ENCODE measurements at places on chromosomes 3 and 15.

DNA sequence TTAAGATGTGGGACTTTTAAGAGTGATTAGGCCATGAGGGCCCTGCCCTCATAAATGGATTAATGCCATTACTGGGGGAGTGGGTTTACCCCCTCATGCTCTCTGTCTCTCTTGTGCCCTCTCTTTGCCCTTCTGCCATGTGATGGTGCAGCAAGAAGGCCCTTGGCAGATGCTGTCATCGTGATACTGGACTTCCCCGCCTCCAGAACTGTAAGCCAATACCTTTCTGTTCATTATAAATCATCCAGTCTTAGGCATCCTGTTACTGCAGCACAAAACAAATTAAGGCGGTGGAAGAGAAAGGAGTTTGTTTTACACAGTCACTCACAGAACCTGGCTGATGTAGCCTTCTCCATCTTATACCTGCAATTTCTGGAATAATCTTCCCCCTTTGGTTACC, 360.3 kb upstream of the TBL1XR1 start:
- no peak for DNase-seq

DNA sequence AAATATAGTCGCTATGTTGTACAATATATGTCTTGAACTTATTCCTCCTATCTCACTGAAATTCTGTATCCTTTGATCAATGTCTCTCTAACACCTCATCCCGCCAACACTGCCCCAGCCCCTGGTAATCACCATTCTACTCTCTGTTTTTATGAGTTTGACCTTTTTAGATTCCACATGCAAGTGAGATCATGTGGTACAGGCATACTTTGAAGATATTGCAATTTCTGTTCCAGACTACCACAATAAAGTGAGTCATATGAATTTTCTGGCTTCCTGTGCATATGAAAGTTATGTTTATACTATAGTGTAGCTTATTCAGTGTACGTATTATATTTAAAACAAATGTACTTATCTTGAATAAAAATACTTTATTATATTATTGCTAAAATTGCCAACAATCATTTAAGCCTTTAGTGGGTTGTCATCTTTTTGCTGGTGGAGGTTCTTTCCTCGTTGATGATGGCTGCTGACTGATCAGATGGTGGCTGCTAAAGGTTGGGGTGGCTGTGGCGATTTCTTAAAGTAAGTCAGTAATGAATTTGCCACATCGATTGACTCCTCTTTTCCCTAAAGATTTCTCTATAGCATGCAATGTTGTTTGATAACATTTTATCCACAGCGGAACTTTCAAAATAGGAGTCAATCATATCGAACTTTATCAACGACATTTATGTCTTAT, 257.2 kb downstream of the NFKBIZ start:
- DNase-seq: no peak

GRCh38 chr15:80031841-80032240, 27.6 kb upstream of the ZFAND6 start:
- no peak for DNase-seq

- DNase-seq: no peak
Observed at GRCh38 chr15:89323825-89324224, 10.8 kb downstream of the POLG start.

DNA sequence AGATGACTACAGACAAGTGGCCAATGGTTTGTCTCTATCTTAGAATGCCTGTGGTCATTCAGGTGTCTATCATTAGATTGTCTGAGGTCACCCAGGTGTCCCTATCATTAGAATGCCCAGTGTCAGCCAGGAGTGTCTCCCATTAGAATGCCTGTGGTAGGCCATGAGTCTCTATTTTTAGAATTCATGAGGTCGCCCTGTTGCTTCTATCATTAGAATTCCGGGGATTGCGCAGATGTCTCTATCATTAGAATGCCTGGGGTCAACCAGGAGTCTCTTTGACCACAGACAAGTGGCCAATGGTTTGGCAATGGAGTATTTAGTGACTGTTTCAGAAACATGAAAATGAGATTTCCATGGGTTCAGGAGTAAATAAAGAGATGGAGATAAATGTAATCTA, 7.6 kb downstream of the RTP2 start:
- DNase-seq: no peak

- no peak for DNase-seq
Observed at GRCh38 chr3:9340472-9340902, 22.4 kb upstream of the THUMPD3 start.

DNA sequence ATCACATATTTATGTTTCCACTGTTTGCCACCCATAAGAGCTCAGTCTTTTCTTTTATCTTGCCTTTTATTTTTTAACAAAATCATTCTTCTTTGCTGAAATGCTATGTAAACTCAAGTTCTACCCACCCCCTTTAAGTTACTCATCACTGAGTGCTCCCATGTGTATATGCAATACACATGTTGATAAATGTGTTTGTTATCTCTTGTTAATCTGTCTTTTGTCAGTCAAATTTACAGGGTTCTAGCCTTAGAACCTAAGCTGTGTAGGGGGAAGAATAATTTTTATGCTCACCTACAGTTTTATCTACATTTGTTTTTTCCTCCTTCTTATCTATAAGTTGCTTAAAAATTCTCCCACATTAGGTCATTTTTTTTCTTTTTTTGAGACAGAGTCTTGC, 1195.9 kb downstream of the ROBO2 start:
- DNase-seq: no peak

GRCh38 chr3:162165346-162165745, 668.7 kb downstream of the OTOL1 start:
- no peak for DNase-seq

- DNase-seq: no peak
Observed at GRCh38 chr3:64392001-64392400, 166.7 kb upstream of the PRICKLE2 start.

GRCh38 chr3:67296039-67296892, 298.2 kb downstream of the KBTBD8 start:
- no peak for DNase-seq

GRCh38 chr15:77034695-77035489, 36.0 kb downstream of the TSPAN3 start:
- no peak for DNase-seq

DNA sequence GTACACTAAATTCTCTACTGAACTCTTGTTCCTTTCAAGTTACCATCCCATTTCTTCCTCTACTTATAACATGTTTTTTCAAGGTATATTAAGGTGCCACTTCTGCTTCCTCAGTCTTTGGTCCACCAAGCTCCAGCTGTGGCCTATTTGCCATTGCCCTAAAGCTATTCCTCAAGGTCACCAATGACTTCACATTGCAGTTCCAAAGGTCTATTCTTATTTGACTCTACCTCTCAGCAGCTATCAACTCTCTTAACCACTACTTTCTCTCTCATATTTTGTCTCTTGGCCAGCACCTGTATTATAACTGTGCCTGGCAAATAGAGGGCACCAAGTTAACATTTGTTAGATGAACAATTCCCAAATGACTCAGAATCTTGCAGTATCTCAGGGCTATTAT, 354.7 kb downstream of the PLCL2 start:
- DNase-seq: no peak

- no peak for DNase-seq
Observed at GRCh38 chr3:172270557-172271166, 177.6 kb downstream of the GHSR start.

GRCh38 chr3:155064920-155065319, 15.2 kb upstream of the MME start:
- DNase-seq: no peak

GRCh38 chr3:139113231-139113992, 68.7 kb upstream of the PRR23C start:
- DNase-seq: no peak

DNA sequence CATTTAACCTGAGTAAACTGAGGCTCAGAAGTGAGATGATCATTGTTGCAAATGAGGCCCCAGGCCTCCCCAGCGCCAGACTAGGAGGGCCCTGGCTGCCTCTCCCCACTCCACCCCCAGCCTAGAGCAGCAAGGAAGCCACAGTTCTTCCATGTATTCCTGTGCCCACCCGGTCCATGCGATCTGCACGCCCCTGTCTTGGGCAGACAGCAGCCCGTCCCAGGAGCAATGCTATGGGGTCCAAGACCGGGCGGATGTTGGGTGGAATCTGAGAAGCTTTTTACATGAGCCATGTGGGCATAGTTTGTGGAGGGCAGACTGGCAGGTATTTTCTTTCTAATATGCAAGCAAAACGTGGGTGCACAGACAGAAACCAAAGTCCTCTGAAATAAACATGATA, 15.1 kb downstream of the SH2D7 start:
- DNase-seq: no peak

- DNase-seq: no peak
Observed at GRCh38 chr3:13217253-13217652, 144.0 kb upstream of the IQSEC1 start.

- DNase-seq: peak; percentile 97
Observed at GRCh38 chr3:58305882-58306711, at the start of the genes HTD2 and RPP14. Gene HTD2, plus strand, starts transcription at chr3:58306520. Its CDS starts 11,094 bp downstream, at chr3:58317614. Gene RPP14, plus strand, starts transcription at chr3:58306245. Its CDS starts 4,085 bp downstream, at chr3:58310330.

DNA sequence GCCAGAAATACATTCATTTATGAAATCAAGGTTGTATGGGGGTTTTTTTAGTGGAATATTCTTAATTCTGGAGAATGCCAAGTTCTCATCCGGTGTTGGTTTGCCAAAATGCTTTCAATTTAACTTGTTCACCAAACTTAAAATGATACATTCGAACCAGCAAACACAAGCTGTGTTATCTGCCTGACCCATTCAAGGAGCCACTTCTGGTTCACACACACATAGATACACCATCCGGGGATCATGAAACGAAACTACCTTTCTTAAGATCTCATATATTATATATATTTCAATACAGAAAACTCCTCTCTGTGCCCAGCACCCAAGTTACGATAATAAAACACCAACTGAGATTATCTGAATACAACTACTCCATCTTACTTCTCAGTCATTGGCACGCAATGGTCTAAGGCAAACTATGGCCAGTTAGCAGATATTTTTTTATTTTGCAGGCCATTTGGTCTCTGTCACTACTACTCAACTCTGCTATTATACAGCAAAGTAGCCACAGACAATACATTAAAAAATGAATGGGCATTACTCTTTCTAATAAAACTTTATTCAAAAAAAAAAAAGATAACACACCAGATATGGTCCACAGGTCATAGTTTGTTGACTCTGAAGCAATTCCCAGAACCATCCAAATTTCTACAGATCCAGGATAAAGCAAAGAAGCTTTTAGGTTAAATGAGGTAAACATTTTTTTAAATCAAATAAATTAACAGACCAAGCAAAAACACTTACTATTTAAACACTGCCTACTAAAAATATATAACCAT, 89.6 kb downstream of the TBL1XR1 start:
- no peak for DNase-seq

GRCh38 chr3:37255990-37256308, 81.6 kb upstream of the LRRFIP2 start:
- no peak for DNase-seq

GRCh38 chr3:184552863-184553262, 8.7 kb upstream of the EPHB3 start:
- DNase-seq: no peak

GRCh38 chr3:177700117-177700516, 502.8 kb upstream of the TBL1XR1 start:
- no peak for DNase-seq

DNA sequence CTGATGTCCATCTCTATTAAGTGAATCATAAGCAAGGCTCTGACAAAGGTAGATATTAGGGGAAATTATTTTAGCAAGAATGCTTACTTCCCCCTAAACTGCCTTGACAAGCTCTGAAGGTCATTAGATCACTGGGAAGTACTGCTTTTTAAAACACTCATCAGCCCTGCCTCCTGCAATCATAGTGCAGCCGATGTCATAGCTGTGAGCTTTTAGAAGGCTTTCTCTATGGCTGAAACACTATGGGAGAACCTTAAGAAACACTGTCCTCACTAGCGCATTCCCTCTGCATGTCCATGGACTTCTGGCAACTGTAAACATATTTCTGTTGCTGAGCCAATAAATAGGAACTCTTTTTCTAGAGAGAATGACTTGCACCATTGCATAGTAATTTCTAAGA, 38.7 kb upstream of the PTPRG start:
- no peak for DNase-seq

DNA sequence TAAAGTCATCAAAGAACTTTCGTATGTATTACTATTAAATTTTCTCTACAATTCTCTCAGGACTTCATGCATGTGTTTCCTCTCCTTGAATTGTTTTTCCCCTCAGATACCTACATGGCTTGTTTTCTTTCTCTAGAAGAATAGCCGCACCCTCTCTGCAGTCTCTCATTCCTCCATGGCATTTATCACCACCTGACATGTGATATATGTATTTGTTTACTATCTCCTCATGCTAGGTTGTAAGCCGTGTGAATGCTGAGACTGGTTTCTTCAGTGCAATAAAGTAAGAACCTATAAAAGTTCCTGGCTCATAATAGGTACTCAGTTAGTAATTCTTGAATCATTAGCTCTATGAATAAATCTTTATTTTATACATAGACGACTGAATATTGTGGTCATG, 149.2 kb downstream of the CNTN4 start:
- no peak for DNase-seq

DNA sequence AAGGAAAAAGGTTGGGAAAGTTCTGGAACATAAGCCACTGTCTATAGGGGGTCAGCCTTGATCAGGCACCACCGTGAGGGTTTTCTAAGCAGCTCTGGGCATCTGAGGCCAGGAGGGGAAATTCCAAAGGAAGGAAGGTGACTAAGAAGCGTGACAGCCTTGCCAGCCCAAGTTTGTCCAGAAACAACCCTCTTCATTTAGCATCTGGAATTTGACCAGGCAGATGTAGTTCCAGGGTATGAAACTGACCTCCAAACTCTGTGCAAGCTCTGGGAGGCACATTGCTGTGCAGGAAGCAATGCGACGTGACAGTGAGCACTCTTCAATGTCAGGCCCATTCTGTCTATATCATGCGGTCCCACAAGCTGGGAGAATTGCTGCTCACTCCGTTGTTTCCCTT, 85.4 kb upstream of the TPM1 start:
- no peak for DNase-seq

DNA sequence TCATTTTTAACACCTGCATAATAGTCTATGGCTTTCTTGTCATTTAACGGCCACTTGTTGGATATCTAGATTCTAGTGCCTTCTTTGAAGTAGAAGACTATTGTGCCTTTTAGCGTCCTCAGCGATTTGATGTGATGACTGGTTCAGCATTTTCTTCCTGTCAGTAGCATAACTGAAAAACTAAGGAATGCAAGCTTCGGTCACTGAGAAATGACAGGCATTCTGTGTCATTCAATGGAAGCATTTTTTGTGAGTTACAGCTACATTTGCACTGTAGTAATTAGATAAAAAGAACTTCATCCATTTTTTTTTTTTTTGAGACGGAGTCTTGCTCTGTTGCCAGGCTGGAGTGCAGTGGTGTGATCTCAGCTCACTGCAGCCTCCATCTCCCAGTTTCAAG, 10.3 kb downstream of the NEK11 start:
- DNase-seq: no peak

- DNase-seq: no peak
Observed at GRCh38 chr3:51400166-51400565, 9.1 kb downstream of the RBM15B start.

DNA sequence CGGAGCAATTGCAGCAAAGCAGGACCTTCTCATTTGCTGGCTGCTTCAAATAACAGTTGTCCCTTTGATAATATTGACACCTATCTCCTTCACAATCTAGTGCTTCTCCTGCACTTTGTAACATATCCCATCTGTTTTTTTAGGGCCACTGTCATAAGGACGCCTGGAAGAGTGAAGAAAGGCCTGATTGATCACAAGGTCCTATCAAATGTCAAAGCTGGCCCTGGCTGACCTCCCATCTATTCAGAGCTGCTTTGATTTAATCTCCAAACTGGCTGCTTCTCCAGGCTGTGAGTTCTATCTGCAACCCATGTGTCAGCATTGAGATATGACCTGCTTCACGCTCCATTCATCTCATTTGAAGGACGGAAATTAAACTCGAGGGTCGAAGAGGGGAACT, 601.2 kb upstream of the KCNMB2 start:
- no peak for DNase-seq

- DNase-seq: no peak
Observed at GRCh38 chr3:42836150-42837123, 27.2 kb downstream of the ACKR2 start.

GRCh38 chr3:152253514-152253913, 15.2 kb upstream of the MBNL1 start:
- no peak for DNase-seq
